NCI-H524 (cell line): ENCODE measurements at places on chromosomes 2 and 18.

DNA sequence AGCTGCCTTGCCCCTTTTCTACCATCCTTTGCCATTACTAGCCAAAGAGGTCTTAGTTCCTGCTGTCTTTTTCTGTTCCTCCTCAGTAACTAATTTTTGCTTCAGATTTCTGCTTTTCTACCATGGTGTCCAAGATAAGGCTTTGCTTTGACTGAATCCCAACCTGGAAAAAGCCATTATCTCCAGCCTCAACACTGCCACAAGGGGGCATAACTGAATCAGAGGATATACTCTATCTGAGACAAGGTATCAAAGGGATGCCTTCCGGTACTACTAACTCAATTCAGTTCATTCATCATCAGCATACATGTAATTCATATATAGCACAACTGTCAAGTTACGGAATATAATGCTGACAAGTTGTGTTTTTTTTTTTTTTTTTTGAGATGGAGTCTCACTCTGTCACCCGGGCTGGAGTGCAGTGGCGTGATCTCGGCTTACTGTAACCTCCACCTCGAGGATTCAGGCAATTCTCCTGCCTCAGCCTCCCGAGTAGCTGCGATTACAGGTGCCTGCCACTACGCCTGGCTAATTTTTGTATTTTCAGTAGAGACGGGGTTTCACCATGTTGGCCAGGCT is 11.4 kb downstream of the OSGEPL1 start:
- peak; percentile 46 for DNase-seq

DNA sequence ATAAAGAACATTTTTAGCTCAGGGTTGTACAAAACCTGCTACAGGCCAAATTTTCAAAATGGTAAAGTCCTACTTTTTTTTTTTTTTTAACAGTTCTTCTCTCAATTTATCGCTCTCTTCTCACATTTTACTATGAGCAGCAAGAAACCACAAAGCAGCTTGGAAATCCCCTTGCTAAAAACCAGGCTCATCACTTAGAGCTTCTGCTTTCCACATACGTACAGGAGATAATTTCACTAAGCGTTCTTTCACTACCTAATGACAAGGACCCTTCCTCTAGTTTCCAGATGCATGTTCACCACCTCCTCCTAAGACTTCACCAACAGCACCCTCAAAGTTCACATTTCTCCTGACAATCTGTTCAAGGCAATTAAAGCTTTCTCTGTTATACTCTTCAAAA is 294.9 kb upstream of the CYRIA start:
- DNase-seq, result no peak

DNA sequence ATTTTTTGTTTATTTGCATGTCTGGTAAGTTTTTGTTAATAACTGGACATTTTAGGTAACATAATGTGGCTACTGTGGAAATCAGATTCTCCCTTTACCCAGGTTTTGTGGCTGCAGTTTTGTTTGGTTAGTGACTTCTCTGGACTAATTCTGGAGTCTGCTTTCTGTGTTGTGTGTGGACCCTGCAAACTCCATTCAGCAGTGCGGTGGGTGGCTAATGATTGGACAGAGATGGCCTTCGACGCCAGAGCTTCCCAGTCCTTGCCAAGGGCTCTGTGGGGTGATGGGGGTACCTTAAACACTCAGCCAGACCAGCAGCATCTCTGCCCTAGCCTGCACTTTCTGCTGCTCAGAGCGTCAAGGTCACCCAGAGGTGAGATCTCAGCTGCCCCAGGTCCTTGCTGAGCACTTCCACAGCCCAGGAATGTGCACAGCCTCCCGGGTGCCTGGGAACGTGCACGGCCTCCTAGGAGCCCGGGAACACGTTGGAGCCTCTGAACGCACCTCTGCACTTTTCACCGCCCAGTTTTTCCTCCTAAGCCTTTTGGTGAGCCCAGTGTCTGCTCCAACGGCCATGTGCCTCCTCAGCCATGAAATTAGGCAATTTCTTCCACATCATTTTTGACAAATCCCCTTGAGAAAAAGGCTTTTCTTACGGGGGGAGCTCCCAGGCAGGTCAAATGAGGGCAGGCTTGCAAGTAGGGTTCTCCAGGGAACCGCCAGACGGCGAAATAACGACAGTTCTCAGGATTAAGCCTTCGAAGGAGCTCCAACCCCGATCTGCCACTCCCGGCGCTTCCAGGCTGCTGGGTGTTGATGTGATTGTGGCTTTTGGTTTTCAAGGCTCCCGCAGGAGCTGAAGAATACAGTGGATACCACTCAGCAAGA is 35.2 kb upstream of the KLF11 start:
- DNase-seq, result peak; percentile 82

GRCh38 chr2:218885981-218886947 is 5.6 kb downstream of the WNT10A start:
- DNase-seq, result peak; percentile 96

DNA sequence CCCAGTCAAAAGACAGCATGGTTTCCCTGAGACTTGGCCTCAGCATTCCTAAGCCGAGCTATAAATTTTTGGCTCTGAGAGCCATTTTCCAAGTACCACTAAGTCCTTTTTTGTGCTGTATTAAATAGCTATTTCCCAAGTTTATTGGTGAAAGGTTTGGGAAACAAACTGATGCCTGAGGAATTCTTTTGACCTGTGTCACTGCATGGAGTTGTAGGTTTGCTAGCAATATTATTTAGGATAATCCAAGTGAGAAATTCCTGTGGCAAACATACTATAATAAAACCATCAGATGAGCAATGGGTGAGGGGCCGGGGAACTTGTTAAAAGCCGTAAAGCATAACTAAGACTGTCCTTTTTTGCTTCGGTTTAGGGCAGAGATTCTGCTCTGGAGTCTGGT is 28.4 kb downstream of the ARHGAP28 start:
- DNase-seq, result no peak

GRCh38 chr2:71073475-71073874 is 5.0 kb downstream of the NAGK start:
- no peak for DNase-seq

- no peak for DNase-seq
Measured at GRCh38 chr18:26791676-26792075, 73.8 kb downstream of the AQP4 start.

- DNase-seq, result no peak
Measured at GRCh38 chr2:107525406-107525805, 301.3 kb upstream of the RGPD4 start.

DNA sequence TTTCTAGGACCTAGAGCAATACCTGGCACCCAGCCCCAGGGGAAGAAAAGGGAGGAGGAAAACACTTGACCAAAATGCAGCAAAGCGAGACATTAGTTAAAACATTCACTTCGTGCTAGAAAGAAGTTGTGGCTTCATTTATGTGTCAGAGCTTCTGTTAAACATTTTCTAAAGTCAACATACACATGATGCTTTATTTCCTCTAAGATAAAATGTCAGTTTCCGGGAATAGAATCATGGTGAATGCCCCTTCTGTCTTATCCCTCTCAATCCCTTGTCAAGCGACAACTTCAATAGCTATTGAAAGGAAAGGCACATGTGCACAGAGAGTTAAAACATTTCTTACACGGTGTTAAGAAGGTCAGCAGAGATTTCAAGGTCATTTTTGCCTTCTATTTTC is 404.6 kb upstream of the CWC22 start:
- no peak for DNase-seq

DNA sequence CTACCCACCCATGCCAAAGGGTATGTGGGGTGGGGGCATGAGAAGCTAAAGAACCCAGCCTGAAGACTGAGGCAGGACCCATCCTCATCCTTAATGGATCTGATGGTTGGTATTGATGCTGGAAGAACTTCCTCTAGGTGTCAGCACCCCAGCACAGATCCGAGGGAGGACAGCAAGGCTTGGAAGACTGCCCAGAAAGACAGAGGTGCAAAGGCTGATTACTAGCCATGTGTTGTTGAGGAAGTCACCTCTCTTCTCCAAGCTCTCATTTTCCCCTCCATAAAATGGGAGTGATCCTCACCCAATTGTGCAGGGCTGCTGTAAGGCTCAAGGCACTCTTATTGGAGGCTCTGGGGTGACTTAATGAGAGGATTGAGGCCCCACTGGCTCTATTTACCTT is 256.5 kb downstream of the CELF4 start:
- DNase-seq, result peak; percentile 21

DNA sequence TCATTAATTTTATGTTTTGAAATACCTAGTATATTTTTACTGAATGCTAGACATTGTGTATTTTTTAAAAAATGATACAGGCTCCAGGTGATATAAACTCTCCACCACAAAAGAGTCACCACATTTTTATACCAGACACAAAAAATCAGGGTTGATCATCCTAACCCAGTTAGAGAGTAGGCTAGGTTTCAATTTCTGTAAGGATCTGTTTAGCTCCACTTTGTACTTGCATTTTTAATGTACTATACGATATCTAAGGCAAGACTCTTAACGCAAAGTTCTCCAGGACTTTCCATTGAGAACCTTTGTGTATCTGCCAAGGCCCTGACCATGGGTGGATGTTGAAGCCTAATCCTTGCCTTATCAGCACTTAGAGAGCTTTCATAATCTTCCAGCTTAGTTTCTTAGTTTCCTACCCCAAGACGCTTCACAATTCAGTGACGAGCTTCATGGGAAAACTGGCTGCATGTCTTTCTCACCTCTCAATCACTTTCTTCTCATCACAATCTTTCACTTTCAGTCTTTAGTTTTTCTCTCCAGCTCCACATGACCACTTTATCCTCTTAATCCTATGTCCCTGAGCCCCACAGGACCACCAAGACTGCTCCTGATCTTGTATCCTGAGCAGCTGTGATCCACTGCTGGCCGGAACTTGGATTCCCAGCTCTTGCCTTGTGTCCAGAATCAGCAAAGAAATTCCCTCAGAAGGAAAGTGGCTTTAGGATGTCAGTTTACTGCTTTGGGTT is 635.8 kb downstream of the RNF144A start:
- no peak for DNase-seq

- no peak for DNase-seq
Measured at GRCh38 chr2:154452471-154452870, 246.0 kb upstream of the KCNJ3 start.

- peak; percentile 63 for DNase-seq
Measured at GRCh38 chr18:37322492-37323035, 243.0 kb downstream of the CELF4 start.

DNA sequence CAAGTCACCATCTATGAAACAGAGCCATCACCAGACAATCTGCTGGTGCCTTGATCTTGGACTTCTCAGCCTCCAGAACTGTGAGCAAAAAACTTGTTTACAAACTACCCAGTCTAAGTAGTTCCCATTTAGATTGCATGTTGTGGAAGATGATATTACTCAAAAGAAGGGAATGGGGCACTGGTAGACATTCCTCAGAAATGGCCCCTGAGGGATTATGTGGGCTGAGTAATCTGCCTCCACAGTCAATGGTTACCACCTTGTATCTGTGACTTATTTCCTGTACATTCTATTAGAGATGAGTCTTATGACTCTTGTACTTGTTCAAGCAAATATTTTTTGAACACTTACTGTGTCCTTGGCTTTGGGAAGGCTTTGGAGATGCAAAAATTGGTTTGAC is 160.4 kb downstream of the NUP35 start:
- DNase-seq, result no peak

DNA sequence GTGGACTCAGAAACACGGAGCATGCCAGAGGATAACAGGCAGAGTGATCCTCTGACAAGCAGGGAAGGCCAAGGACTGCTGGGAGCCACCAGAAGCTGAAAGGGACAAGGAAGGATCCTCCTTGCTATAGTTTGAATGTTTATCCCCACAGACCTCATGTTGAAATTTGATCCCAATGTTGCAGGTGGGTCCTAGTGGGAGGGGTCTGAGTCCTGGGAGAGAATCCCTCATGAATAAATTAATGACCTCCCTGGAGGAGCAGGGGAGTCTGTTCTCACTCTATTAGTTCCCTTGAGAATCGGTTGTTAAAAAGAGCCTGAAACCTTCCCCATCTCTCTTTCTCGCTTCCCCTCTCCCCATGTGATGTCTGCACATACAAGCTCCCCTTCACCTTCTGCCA is 124.4 kb downstream of the FBXO15 start:
- peak; percentile 50 for DNase-seq

GRCh38 chr18:76486574-76486973 is 8.5 kb downstream of the ZNF516 start:
- no peak for DNase-seq

DNA sequence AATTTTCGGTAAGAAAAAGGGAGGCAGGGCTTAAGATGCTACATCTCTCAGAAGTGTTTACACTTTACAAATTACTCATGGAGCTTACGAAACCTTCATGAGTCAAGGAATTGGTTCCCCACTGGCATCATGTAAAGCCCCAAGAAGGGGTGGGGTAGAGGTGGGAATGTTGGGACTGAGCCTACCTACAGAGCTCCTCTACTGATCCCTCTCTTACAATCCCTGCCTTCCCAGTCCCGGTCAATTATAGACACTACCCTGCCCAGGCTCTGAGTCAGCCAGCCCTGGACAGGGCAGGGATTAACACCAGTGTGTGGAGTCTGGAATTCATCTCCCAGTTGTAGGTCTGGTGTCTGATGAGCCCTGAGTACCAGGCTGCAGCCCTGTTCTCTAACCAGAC is 248.9 kb downstream of the PAX3 start:
- DNase-seq, result no peak

DNA sequence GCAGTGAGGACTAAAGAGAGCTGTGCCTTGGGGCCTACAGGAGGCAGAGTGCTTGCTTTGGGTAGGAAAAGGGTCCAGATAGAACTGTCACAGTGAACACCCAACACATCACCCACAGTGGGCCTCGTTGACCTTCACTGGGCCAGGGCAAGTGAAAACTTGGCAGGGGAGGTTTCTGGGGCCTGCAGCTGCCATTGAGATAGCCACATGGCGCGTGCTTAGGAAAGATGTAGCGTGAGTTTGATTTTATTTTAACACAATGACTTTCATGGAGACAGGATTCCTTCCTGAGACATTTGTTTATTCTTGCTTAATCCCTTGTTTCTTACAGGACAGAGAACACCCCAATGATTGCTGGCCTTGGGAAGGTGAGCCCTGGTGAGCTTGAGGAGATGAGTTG is 9.3 kb upstream of the ESPNL start:
- DNase-seq, result no peak

DNA sequence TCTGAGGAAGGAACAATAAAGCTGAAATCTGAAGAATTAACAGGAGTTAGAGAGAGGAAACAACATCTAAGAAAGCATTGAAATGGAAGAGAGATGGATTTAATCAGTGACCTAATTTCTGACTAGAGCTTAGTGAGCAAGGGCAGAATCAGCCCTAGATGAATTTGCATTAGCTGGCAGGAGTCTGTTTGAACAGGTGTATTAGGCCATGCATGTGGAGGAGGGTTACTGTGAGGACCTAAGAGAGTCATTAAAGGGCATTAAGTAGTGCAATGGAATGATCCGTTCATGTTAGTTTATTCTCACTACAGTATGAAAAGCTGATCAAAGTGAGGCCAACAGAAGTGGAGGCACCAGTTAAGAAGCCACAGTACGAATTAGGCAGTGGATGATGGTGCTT is 285.3 kb downstream of the GRB14 start:
- DNase-seq, result no peak

GRCh38 chr2:9650119-9650821 is 19.5 kb upstream of the YWHAQ start:
- no peak for DNase-seq
